ENCODE measurements at places on chromosomes 7 and 10. TPM values are rescaled to one million over a fixed set of nuclear protein-coding genes. Genes with fewer than 3 reads are reported as not detected.

PNLIPRP3 gene
- total RNA-seq, result not detected

CYP3A4 gene
- total RNA-seq, result not detected

UCN3 gene
- total RNA-seq, result not detected

NXPH1 gene
- total RNA-seq, result not detected
